ENCODE measurements at places on chromosomes 1 and 21.

GRCh38 chr1:89060091-89060490, 4.9 kb downstream of the GBP1 start:
- no peak for DNase-seq

DNA sequence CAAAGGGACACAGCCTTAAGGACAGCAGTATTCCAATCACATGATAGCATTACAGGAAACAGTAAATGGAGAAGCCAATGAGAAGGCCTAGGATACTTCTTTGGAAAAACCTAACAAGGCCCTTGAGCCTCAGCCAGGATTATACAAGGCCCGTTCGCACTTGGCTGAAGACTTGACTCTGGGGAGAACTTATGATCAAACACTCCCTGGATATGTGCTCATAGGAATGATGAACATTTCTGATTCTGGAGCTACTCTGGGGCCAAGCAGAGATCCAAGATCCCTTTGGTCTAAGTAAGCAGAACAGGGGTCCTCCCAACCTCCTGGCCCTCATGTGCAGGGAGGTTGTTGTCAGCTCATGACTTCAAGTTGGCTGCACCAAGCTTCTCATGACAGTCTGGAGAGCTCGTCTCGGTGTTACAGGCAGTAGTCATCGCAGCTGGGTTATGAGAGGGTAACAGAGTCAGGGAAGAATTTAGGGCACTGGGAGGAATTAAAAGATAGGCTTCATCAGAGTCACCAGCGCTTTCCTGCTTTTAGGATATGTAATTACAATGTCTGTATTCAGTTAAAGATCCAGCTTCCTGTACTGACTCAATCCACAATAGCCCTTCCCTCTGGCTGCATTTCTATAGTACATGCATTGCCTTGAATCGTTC, 92.5 kb upstream of the IRF2BP2 start:
- DNase-seq: no peak

- no peak for DNase-seq
Measured at GRCh38 chr1:59699227-59699847, 115.4 kb upstream of the HOOK1 start.

DNA sequence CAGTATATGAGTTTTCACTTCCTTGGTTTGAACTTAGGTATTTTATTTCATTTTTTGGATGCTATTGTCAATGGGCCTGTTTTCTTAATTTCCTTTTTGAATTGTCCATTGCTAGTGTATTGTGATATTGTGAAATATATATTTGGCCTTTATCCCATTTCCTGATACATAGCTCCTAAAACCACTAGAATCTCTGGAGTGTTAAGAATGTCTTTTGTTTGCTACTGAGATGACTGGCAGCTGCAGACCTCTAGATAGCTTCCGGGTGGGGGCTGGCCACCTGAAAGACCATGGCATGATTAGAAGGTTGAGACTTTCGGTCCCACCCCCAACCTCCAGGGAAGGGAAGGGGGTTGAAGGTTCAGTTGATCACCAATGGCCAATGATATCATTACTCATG, 245.4 kb downstream of the KCNJ6 start:
- no peak for DNase-seq

DNA sequence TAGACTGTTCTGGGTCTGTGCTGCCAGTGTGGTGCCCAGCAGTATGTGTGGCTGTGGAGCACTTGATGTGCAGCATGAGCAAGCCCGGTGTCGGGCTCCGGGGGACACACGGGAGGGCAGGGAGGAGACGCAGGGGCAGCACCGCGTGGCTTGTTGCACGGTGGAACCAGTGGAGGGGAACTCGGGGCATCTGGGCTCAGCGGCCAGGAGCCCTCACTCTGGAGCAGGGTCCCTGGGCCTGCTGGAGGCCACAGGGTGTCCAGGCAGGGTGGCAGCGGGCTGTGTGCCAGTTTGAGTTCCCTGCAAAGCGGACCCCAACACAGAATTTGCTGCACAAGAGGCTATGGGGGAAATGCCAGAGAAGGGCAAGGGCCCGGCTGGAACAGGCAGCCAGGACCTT, 30.6 kb downstream of the PCNT start:
- DNase-seq: no peak

- DNase-seq: no peak
Measured at GRCh38 chr1:238927899-238928298, 458.5 kb upstream of the CHRM3 start.

Measured in stimulated activated CD4-positive, alpha-beta T cell treated with anti-CD3 and anti-CD28 coated beads, Interleukin-1b, Interleukin-23, amount 100 ng/mL, for 24 hours (primary cell).